ENCODE measurements at places on chromosomes 7 and 10.

- no peak for DNase-seq
Measured at GRCh38 chr7:85343484-85343883, 156.6 kb upstream of the SEMA3D start.

DNA sequence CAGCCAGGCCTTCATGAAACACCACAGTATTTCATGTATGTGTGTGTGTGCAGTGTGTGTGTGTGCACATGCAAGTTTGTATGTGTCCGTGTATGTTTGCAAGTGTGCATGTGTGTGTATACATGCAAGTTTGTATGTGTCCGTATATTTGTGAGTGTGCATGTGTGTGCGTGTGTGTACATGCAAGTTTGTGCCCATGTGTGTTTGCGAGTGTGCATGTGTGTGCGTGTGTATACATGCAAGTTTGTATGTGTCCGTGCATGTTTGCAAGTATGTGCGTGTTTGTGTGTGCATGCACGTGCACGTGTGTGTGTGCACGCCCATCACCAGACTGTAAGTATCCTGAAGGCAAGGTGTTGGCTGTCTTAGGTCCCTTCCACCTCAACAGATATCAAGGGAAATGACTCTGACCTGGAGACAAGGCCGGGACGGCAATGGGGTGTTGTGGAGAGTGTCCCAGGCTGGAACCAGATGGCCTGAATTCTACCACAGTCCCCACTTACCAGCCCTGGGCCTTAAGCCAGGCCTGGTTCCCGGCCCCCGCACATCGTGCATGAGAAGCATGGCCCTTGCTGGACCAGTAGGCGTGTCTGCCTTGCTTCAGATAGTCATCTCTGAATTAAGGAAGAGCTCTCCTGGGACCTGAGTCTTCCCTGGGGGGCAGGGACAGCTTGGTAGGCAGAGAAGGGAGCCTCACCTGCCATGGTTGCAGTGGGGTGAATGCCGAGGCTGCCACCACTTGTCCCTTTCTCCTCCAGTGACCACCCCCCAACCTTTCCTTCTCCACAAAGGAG lies 140.0 kb downstream of the GRK5 start:
- DNase-seq: no peak

GRCh38 chr7:55189146-55189766 lies 170.4 kb downstream of the EGFR start:
- DNase-seq: no peak

DNA sequence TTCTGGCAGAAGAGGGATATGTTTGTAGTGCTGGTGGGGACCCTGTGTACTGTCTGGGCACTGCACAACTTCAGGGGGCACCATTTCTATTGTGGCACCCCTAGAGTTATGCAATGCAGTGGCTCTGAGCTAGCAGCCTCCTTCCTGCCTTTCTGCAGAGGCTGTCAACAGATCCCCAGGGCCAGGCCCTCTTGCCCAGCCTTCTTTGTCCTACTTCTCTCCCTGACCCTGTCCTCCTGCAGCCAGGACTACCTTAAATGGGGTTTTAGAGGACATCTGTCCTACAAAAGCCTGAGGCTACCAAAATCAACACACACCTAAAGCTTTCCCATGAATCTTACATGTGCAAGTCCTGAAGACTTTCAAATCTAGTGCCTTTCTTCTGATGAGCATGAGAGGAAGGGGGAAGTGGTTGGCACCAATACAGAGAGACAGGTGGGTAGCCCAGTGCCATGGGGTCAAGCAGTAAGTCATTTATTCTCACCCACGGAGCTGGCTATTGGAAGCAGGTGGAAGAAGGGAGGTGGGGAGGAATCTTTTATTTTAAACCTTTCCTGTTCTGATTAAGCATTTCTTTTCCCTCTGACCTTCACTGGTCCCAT lies 2.4 kb downstream of the SPOCK2 start:
- no peak for DNase-seq

GRCh38 chr10:87861566-87861952 lies 1.8 kb downstream of the KLLN start:
- DNase-seq: no peak

DNA sequence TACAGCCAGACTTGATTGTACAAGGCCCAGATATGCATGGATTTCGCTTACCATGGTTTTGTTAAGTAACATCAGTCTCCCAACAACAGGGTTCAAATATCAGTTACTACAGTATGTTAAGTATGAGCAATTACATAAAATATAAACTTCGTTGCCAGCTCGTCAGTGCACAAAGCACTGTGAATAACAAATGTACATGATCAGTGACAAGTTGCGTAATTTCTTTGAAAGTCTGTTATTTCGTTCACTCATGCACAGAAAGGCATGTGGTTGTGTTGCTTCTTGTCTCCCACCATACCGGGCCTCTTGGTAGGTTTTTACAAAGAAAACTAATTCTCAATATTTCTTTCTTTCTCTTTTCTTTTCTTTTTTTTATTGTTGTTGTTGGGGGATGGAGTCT lies 12.5 kb upstream of the ZNF487 start:
- DNase-seq: no peak
